ENCODE measurements at places on chromosomes 3 and 15.

GRCh38 chr15:34927726-34928125 lies 41.8 kb downstream of the AQR start:
- no peak for DNase-seq

DNA sequence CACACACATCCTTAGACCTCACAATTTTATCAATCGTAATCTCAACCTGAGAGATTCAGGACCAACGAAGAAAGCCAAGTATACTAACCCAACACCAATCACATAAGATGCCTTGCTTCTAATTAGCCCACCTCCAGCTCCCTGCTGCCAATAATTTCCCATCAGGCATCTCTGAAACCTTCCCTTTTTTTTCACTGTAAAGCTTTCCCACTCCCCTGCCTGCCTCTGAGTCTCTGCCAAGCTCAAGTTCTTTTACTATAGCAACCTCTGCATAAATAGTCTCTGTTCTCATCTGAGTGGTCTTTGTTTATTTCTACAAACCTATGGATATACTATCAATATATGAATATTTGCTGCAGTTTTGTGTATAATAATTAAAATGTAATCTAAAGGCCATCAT lies 86.5 kb downstream of the PIK3CB start:
- DNase-seq: no peak

DNA sequence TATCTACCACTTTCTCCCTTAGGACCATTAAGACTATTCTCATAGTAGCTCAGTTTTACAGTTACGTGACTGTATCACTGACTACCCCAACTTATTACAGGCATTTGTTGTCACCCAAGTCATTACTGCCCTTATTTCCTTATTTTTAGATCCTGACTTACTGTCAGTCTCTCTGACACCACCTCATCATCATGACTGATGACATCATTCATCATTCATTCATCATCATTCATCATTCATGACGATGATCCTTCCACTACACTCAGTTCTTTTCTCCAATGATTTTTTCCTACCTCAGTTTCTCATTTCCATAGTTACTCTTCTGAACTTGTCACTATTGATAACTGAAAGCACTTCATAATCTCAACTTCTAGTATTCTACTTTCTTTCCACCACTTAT lies 83.8 kb downstream of the ADAM10 start:
- DNase-seq: no peak

DNA sequence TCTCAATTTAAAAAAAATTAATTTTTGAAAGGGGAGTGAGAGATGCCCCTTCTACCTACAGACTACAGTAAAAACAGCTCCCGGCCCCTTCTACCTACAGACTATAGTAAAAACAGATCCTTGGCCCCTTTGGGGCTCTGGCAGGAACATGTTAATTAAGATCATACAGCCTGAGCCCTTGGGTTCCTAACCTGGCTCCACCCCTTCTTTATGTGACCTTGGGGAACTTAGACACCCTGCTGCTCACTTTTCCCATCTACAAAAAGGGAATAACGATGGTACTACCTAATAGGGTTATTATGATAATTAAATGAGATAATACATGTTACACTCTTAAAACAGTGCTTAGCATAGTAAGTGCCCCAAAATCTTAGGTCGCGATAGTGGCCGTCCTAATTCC lies 60.1 kb upstream of the SEC61A1 start:
- DNase-seq: no peak

DNA sequence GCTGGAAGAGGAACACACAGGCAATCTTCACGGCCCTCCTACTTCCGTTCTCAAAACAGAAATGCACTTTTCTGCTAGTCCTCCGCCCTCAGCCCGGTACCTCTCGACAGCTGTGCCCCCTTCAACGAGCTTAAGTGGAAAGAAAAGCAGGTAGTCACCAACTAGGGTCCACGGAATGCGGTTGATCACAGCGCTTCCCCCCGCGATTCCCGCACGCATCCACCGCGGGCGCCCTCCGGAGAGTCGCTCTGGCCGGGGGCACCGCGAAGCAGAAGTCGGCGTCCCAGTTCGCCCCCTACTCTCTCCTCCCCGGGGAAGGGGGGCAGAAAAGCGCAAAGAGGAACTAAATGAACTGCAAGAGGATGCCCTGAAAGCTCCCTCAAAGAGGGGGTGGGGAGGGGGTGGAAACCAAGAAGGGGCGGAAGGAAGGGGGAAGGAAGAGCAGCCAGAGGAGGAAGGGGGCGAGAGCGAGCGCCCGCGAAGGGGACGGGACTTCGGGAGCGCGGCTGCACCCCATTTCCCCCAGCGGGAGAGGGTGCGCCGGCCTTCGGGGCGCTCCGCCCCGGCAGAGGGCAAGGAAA lies 738 bp downstream of the ACAP2 start:
- DNase-seq: no peak

- no peak for DNase-seq
Measured at GRCh38 chr3:14283092-14283812, 104.6 kb downstream of the LSM3 start.

DNA sequence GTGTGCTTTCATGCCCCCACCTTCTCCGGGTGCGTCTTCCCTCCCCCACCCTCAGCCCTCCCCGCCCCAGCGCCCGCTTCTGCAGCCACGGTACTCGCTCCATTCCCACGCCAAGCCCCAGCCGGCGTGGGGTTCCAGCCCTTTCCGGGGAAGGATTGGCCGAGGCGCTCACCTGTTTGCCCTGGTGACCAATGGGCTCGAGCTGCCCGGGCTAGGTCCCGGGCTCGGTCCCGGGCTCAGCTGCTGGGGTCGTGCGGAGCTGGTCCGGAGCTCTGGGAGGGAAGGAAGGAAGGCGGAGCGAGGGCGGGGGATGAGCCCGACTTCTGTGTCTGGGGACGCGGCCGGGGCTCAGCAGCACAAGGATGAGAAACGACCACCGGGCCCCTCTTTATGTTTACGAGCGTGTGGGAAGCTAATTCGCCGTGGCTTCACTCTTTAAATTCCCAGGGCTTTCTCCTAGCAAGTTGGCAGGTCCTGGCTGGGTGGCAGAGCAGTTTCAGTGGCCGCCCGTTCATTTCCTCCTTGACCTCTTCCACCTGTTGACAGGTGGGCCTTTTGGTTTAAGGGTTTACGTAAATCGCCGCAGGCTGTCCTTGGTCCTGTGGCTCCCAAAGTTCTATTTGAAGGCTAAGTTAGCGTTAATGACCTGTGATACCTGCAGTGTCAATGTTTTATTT lies at the start of gene IGSF10:
Gene IGSF10 (minus strand): TSS at position 288 of the 677 bp plus-strand sequence. CDS start 2,352 bp downstream, outside the sequence.
- no peak for DNase-seq

- no peak for DNase-seq
Measured at GRCh38 chr3:124818398-124819091, 68.6 kb downstream of the ITGB5 start.

DNA sequence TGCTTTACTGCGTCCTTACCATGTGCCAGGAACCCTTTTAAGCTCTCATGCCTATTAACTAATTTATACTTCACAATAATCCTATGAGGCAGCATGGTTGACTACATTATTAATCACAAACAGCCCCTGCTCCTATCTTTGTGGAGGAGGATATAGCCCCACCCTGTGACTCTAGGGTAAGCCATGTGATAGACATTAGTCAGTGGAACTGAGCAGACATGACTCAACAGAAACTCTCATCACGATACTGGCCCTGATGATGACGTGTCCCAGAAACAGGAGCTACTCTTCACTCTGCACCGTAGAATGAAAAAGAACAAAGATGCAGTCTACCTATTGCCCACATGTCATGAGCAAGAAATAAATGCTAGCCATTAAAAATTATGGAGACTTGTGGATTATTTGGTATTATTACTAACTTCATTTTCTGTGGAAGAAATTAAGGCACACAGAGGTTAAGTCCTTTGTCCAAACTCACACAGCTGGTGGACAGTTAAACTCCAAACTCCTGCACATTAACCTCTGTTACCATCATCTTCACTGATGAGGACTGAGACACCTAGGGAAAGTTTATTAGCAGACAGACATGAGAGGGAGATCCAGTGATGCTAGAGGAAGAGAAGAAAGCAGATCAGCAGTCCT lies 51.2 kb downstream of the CFAP20DC start:
- no peak for DNase-seq

- DNase-seq: no peak
Measured at GRCh38 chr3:56980243-56980642, 80.2 kb upstream of the SPATA12 start.

DNA sequence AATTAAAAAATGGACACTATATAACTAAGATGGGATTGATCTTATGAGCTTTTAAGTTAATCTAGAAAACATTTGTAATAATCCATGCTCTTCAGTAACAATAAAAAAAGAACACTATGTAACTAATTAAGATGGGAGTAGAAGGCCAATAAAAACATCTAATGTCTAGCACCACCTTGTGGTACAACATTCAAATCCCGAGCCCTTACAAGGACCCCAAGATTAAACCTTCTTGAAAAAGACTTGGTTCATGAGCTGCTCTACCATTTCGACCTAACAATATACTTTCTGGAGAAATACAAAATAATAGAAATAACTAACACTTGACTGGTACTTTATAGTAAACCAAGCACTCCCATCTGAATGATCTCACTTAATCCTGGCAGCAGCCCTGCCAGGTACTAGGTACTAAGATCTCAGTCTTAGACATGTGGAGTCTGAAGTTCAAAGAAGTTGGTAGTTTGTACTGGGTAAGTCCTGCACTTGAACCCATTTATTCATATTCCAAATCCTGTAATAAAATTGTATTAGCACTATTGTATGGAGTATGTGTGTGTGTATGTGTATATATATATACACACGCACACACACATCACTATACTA lies 21.8 kb downstream of the METTL6 start:
- no peak for DNase-seq

DNA sequence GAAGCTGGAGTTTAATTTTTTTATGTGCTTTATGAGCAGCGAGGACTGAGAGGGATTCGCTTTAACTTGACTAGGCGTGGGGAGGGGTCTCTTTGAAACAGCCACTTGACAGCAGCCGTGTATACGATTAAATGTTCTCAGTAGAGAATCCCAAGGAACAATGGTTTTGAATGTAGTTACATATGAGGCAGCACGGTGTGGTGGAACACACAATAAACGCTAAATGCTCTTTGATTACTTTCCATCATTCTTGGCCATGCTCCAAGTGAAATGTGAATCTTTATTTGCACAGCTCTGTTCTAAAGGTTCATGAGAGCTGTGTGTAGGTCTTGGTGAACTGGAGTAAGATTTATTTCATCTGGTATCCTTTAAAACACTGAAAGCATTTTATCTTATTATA lies 251.4 kb upstream of the TGFBR2 start:
- DNase-seq: no peak

GRCh38 chr15:85704720-85705429 lies 89.8 kb downstream of the KLHL25 start:
- DNase-seq: no peak

- DNase-seq: no peak
Measured at GRCh38 chr15:79370716-79371115, 59.8 kb downstream of the TMED3 start.

GRCh38 chr3:35857004-35857403 lies 217.7 kb downstream of the ARPP21 start:
- no peak for DNase-seq

- no peak for DNase-seq
Measured at GRCh38 chr15:52277575-52277974, 18.0 kb downstream of the MYO5C start.

DNA sequence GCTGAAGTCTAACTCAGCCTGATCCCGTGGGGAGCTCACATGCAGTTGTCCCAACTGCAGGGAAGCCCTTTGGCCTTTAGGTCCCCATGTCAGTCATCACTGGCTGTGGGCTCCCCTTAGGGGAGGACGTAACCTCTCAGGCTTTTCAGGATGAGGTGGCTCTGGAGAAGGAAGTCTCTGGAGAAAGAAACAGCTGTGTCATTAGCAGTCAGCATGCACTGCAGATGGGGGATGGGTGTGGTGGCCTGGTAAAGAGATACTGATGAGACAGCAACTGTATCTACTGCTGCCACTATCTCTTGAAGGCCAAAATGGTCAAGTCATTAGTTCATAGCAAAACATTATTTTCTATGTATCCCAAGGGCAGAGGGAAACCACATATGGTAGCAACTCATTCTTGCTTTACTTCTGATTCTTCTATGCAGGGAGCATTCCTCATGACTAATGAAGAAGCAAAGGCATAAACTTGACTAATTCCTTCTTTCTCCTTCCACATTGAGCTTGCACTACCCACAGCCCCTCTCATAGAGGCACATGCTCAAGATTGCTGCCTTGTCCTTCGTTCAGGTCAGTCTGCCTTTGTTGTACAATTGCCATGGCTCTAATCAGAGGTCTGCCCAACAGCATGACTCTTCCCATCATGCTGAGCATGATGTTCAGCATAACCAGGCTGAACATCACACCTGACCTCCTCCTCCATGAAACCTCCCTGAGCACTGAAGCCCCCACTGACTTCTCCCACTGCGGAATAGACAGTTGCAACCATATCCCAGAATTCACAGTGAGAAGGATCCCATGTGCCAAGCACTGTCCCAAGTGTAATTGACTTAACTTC lies 47.8 kb upstream of the TMEM158 start:
- no peak for DNase-seq

DNA sequence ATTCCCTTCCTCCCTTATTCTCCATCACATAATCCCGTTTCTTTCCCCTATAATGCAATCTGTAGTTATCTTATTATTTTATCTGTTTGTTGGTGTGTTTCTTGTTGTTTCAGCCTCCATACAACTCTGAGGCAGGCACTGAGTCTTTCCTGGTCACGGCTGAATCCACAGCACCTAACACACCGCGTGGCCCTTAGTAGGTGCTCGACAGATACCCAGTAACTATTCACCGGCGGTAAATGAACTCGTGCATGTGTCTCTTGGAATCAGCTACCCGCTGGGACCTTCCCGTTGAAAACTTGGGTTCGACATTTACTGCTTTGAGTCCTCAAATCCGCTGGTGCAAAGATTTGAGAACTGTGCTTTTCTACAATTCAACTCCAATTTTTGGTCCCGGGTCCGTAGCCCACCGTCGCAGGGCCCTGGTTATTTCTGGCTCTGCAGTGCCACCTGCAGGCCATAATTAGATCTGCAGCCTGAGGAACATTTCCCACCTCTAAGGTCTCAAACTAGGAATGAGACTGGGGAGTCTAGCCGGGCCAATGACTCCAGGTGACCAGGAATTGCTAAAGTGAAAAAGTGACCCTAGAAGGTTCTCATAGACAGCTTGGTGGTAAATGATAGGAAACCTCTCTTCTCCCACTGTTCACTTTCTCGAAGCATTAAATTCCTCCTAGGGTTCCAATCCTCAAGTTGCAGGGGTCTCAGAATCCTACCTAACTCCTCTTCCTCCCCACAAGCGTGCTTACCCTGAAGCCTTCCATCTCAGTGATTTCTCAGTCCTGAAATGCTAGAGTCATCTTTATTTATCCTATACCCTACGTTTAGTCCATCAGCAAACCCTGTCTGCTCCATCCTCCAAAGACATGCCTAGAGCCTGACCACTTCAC lies 40.0 kb upstream of the TRH start:
- peak; percentile 27 for DNase-seq

DNA sequence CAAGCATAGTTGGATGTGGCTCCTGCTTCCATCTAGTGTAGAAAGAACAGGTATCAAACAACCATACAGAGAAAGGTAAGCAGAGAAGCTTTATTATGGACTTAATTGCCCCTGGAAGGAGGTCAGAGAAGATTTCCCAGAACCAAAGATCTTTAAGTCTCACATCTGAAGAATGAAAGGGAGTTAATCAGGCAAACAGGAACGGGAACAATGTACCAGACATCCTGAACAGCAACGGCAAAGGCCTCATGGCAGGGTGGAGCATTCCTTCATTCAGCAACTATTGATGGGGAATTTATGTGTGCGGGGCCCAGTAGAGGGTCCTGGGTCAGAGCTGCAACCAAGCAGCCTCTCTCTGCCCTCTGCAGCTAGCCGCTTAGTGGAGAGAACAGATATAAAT lies 61.5 kb downstream of the LMCD1 start:
- DNase-seq: no peak

- no peak for DNase-seq
Measured at GRCh38 chr15:26113296-26113695, 250.2 kb upstream of the ATP10A start.
